ENCODE measurements at places on chromosomes 5 and 9.

DNA sequence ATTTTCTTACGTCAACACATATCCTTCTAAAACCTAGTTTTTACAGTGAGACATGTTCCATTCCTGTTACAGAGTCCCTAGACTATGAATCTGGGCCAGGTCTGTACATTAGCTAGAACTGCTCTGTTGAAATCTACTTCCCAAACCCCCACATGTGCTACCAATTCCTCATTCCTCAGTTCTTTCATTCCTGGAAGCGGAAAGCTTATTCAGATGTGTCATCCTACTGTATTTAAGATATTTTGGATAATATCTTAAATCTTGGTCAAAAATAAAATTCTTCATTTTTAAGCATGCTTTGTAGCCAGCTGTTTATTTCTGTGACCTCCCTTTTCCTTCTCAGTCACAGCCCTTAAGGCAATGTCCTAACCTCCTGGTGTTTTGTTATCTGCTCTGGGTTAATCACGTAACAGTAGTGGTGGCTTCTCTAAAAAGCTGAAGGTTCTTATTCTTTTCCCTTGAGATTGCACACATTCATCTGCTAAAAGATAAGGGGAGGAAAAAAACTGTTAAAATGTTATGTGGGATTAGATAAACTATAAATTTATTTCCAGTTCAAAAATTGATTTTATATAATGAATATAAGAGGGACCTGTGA, 35.6 kb downstream of the GLRX start:
- DNase-seq = peak; percentile 88

DNA sequence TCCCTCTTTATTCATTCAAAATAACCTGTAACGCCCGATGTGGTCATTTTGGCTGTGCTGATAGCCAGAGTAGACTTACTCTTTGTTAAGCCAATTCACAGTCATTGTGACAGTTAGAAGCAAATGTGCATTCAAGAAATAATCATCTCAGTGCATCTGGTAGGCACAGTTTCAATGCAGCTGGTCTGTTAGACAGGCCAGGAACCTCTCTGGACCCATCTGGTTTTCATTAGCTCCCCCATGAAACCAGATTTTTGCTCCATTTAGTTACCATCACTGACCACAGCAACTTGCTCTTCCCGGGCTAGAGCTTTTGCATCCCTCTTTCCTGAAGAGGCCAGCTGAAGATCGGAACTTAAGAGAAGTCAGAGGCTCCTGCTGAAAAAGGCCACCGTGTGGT, 284.2 kb downstream of the NSG2 start:
- no peak for DNase-seq

DNA sequence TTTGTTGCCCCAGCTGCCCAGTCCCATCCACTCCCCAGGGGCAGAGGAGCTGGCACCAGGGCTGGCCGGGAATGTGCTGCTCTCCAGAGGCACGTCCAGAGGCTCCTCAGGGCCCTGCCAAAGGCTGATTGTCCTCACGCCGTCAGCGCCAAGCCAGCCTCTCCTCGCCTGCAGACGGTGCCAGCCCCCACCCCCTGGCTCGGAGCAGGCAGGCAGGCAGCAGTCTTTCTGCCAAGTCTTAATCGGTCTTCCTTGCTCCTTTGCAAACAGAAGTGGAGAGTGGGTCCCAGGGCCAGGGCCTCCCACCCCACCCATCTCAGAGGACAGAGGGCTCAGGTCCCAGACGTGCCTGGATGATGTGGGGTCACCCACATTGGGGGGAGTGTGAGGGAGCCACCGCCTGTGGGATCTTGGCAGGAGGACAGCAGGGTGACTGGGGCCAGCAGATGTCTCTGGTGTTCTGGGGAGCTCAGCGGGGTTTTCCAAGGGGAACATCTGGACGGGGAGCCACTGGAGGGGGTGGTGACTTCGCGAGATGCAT, 36.3 kb downstream of the FAM163B start:
- no peak for DNase-seq

DNA sequence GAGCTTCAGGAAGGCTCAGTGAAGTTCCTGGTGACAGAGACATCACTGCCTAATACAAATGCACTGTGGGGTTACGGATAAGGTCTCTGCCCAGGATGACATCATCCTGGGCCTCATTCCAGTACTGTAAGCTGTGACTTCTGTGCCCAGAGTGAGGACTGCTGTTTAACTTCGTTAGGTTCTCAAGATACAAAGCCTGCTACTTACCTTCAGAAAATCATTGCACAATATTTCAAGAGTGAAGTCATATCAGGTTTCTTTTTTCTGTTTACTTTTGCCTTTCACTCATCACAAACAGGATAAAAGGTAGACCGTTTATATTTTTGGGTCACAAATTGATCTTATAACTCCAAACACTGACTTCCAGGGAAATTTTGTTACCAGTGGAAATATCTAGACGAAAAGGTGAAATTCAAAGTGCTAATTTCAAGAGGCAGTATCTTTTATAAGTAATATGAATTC, 241.2 kb downstream of the PIK3R1 start:
- peak; percentile 68 for DNase-seq

DNA sequence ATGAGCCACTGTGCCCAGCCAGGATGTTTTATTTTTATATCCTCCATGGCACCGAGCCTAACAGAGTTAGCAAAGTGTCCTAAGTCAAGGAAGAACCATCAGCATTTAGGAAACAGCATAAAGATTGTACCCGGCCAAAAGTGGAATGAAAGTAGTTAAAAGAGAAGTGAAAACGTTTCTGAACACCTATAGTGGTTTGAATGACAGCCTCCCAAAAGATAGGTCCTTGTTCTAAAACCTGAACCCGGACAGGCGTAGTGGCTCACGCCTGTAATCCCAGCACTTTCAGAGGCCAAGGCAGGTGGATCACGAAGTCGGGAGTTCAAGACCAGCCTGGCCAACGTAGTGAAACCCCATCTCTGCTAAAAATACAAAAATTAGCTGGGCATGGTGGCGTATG, 37.4 kb downstream of the ZFAND5 start:
- DNase-seq = no peak

Measured in iris pigment epithelial cell (primary cell).